Activated CD4-positive, alpha-beta T cell treated with anti-CD3 and anti-CD28 coated beads for 4 hours (primary cell): ENCODE measurements at places on chromosomes 16 and 17.
A peak's percentile ranks its signal among the peaks of the same experiment; 100 is the strongest.

- DNase-seq = no peak
Observed at GRCh38 chr16:7509963-7510601, 177.4 kb downstream of the RBFOX1 start.

GRCh38 chr17:77160091-77160874, 19.5 kb downstream of the SEC14L1 start:
- no peak for DNase-seq

- DNase-seq = peak; percentile 39
Observed at GRCh38 chr16:78503602-78504001, 404.1 kb downstream of the WWOX start.

DNA sequence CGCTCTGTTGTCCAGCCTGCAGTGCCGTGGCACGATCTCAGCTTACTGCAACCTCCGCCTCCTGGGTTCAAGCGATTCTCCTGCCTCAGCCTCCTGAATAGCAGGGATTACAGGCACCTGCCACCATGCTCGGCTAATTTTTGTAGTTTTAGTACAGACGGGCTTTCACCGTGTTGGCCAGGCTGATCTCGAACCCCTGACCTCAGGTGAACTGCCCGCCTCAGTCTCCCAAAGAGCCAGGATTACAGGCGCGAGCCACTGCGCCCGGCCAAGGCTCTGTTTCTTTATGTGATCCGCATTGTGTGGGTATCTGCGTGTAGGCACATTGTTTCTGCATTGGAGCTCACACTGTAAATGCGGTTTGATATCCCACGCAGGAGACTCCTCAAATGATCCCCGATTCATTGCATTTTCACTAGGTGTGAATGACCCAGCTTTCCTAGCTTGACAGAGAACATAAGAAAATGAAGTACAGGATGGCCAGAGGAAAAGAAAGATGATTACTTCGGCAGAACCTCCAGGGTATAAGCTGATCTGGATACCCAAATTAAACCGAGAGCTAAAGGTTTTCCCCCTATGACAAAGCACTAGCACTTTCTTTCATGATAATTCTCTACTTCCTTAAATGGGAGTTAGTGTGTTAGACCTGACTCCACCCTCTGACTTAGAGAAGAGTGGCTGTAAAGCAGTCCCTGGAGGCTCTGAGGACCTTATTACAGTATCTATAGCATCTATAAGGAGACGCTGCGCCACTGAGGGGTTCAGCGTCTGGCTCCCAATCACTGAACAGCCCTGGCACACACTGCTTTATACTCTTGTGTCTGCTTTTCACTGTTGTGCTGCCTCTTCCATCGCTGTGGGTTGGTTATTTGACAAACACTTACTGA, 17.3 kb downstream of the COTL1 start:
- DNase-seq = no peak

GRCh38 chr17:4839965-4840892, 7.1 kb downstream of the MINK1 start:
- no peak for DNase-seq

DNA sequence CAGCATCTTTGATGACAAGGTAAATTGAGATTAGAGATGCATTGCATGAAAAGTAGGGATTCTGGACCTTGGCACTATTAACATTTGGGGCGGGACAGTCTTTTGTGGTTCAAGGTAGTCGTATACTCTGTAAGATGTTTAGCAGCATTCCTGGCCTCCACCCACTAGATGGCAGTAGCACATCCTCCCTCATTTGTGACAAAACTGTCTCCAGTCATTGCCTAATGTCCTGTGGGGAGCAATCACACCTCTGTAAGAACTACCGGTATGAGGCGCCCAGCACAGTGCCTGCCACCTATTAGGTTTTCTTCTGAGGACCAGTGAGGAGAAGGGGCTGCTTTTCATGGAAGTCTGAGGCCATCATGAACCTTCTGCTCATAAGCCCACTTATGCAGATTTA, 180.8 kb downstream of the RBFOX1 start:
- DNase-seq = no peak

DNA sequence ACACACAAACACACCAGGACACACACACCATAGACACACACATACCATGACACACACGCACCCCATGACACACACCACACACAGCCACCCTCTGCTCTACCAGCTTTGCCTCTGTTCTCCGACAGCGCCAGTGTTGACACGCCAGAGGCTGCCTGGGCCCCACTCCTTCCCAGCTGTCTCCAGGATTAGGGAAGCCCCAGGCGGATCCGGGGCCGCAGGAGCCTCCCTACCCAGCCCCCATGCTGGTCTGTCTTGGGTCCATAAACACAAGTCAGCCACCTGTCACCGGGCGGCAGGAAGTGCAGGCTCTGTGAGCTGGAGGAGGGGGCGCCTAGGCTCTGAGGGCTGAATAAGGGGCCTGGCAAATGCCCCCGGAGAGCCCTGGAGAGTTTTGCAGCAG, 10.5 kb downstream of the TBC1D16 start:
- DNase-seq = no peak
